Type B pancreatic cell (in vitro differentiated cells): ENCODE measurements at places on chromosomes 11 and 22. TPM values are rescaled to one million over a fixed set of nuclear protein-coding genes. Genes with fewer than 3 reads are reported as not detected.
A peak's percentile ranks its signal among the peaks of the same experiment; 100 is the strongest.

Gene EHF
- 31.5 and 44.8 TPM in 2 replicates for total RNA-seq

GRCh38 chr22:30121960-30122359, 41.7 kb downstream of the HORMAD2 start:
- no peaks in the 10 kb centered on the region for H3K36me3 ChIP-seq
- no peak overlapping the region for H3K4me3 ChIP-seq
- H3K4me1 ChIP-seq, result no peaks in the 10 kb centered on the region
- peaks cover 11% of the 10 kb centered on the region for H3K27me3 ChIP-seq

Gene MUC2
- total RNA-seq, result 1.5 and 2.7 TPM in 2 replicates

DNA sequence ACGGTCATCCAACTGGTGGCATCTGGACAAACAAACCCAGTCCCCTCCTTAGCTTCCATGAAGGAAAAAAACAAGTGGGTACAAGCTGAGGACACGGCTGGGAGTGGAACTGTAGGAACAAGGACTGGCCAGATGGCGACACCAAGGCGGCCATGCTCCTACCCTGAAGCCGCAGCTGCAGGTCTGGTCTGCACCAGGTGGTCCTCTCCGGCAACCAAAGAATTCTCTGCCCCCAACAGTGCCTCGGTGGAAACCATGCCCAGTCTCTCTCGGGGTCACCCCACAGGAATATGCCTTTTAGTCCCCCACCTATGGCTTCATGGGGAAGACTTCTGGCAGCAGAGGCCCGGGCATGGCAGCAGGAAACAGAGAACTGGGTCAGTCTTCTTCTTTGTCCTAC, 22.6 kb downstream of the OVOL1 start:
- H3K27me3 ChIP-seq, result no peaks in the 10 kb centered on the region
- H3K4me1 ChIP-seq, result peaks cover 13% of the 10 kb centered on the region
- no peak for DNase-seq
- H3K4me3 ChIP-seq, result no peak overlapping the region
- no peaks in the 10 kb centered on the region for H3K36me3 ChIP-seq

DNA sequence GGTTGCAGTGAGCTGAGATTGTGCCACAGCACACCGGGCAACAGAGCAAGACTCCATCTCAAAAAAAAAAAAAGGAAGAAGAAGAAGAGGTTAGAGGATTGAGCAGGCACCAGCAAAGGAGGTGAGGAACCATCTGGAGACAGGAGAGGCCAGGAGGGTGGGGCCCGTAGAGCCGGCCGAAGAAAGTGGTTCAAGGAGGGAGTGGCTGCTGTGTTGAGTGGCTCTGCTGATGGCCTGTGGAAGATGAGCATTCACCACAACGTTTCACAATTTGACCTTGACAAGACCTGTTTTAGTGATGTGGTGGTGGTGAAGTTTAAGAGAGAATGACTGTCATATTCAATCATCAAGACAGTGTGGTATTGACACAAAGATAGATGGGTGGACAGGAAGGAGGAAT, 6.8 kb upstream of the CTSD start:
- H3K27ac ChIP-seq, result peak overlapping the region; percentile 65
- H3K4me1 ChIP-seq, result peaks cover 8% of the 10 kb centered on the region
- no peak overlapping the region for H3K4me3 ChIP-seq
- no peak for DNase-seq
- H3K36me3 ChIP-seq, result no peaks in the 10 kb centered on the region

Gene CLDN5
- total RNA-seq, result 1.00 and 2.2 TPM in 2 replicates

Gene GRAMD1B
- 2.6 and 15.2 TPM in 2 replicates for total RNA-seq

GRCh38 chr11:72493426-72494108, 59.2 kb upstream of the CLPB start:
- H3K4me1 ChIP-seq, result no peaks in the 10 kb centered on the region
- no peaks in the 10 kb centered on the region for H3K36me3 ChIP-seq
- H3K27me3 ChIP-seq, result no peaks in the 10 kb centered on the region
- H3K27ac ChIP-seq, result no peak overlapping the region
- DNase-seq, result no peak
- no peak overlapping the region for H3K4me3 ChIP-seq

DNA sequence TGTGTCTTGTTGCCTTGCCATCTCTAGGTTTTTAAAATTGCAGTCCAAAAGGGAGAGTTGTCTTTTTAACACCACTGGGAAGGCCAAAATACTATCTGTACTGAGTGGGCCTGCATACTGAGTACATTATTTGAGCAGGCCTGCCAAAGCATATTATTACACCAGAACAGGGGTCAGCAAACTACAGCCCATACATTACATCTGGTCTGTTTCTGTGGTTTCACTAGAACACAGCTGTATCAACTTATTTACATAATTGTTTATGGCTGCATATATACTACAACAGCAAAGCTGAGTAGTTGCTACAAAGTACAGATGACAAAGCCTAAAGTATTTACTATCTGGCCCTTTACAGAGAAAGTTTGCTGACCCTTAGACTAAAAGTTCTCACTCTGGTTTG, 74.0 kb downstream of the USP35 start:
- H3K27ac ChIP-seq, result no peak overlapping the region
- H3K36me3 ChIP-seq, result peaks cover 4% of the 10 kb centered on the region
- H3K4me3 ChIP-seq, result no peak overlapping the region
- no peak for DNase-seq

DNA sequence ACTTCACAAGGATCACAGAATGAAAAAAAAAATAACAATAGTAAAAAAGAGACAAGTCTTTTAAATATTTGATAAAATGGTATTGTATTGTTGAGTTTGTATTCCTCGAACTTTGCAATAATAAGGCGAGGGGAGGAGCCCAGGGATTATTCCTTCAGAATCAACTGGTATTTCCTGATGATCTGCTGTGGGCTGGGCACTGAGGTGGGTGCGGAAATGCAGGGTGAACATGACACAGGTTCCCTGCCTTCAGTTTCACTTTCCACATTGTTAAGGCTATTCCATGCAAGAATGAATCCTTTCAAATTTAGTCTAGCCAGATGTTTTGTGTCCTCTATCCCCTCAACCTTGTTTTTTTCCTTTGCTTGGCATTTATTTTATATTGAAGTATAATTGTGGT, 2.1 kb upstream of the EIF3M start:
- DNase-seq, result no peak
- H3K36me3 ChIP-seq, result peaks cover 2% of the 10 kb centered on the region
- H3K4me1 ChIP-seq, result peaks cover 20% of the 10 kb centered on the region
- H3K27ac ChIP-seq, result peak overlapping the region; percentile 11
- H3K4me3 ChIP-seq, result no peak overlapping the region
- H3K27me3 ChIP-seq, result peaks cover 2% of the 10 kb centered on the region

DNA sequence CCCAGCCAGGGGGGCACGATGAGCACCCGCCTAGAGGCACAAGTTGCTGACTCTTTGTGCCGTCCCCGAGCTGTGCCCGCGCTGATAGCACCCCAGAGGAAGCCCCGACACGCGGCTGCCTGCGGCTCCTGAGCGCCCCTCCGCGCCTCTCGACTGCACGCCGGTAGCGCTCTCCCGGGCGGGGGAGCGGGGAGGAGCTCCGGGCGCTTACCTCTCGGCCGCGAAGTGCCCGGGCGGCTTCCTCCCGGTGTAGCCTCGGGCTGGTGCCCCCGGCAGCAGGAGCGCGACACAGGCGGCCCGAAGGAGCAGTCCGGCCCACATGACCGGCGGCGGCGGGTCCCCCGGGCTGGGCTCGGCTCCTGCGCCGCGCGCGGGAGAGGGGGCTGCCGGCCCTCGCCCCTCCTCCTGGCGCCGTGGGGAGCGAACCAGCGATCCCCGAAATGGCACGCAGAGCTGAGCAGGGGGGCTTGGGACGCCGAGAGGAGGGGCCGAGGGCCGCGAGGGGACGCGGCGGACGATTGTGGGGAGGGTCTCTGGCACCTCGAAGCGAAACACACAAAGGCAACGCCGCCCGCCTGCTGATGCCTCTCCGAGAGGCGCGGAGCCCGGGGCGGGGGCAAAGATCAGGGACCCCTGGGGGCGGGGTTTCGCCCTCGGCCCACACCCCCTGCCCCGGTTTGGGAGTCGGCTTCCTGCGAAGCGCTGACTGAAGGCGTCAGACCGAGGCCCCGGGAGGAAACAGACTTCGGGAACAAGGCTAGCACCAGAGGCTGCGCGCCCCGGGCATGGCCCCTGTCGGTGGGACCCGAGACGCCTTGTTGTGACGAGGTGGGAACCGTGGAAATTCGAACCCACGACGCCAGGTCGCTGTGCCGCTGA, at the start of gene VWCE:
Gene VWCE, minus strand, starts transcription at position 600 of the 879 bp plus-strand sequence. Its CDS starts 279 bp downstream, at position 321.
- H3K27me3 ChIP-seq, result peaks cover 17% of the 10 kb centered on the region
- H3K4me1 ChIP-seq, result peaks cover 24% of the 10 kb centered on the region
- peak within 1 kb of the TSS; percentile 90 for H3K4me3 ChIP-seq

Gene PKP3
- total RNA-seq, result 51.6 and 156 TPM in 2 replicates

DNA sequence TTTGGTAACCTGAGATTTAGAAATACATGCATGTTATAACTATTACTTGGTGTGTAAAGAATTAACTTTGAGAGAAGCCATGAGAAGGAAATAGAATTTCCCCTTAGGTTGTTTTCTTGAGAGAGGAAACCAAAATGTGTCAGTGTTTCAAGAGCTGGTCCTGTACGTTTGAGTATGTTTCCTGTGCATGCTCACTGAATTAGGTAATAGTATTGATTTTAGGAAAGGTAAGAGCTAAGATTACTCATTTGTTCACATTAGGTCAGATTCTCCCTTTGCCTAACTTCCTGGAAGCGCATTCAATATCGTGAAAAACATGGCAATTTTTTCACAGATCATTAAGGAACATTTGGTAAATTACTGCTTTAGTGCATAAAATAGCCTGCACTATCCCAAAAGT, 49.3 kb upstream of the RDX start:
- H3K4me3 ChIP-seq, result no peak overlapping the region
- no peak for DNase-seq
- no peaks in the 10 kb centered on the region for H3K4me1 ChIP-seq
- no peaks in the 10 kb centered on the region for H3K27me3 ChIP-seq
- no peaks in the 10 kb centered on the region for H3K36me3 ChIP-seq

- H3K36me3 ChIP-seq, result peaks cover 24% of the 10 kb centered on the region
- no peak overlapping the region for H3K27ac ChIP-seq
- DNase-seq, result no peak
- peak overlapping the region; percentile 7 for H3K4me3 ChIP-seq
Measured at GRCh38 chr11:32610797-32611352, 27.2 kb downstream of the EIF3M start.

- DNase-seq, result no peak
- H3K36me3 ChIP-seq, result peaks cover 22% of the 10 kb centered on the region
- peak overlapping the region; percentile 32 for H3K27ac ChIP-seq
- H3K4me1 ChIP-seq, result peaks cover 27% of the 10 kb centered on the region
Measured at GRCh38 chr11:113314065-113314388, 356 bp upstream of the TTC12 start.

GRCh38 chr22:32796865-32797573, 4.5 kb upstream of the TIMP3 start:
- H3K4me3 ChIP-seq, result no peak overlapping the region
- peaks cover 7% of the 10 kb centered on the region for H3K27me3 ChIP-seq
- no peak overlapping the region for H3K27ac ChIP-seq
- peaks cover 27% of the 10 kb centered on the region for H3K4me1 ChIP-seq

DNA sequence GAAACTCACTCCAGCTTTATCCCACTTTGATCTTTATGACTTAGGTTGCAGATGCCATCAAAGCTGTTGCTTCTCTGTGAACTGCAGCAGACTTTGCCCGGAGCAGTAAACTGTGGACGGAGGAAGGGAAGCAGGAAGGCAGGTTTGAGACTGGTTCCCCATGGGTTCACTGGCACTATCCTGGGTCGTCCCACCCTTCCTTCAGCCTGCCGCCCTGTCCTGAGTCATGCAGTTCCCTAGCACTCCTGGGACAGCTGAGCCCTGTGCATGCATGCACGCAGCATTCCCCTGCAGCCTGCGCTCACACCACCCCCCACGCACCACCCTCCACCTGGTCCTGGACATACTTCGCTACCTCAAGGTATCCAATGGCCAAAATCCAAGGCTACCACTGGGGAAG, 23.5 kb upstream of the P2RY2 start:
- peak overlapping the region; percentile 97 for H3K27ac ChIP-seq
- H3K4me3 ChIP-seq, result peak overlapping the region; percentile 47
- H3K36me3 ChIP-seq, result no peaks in the 10 kb centered on the region

DNA sequence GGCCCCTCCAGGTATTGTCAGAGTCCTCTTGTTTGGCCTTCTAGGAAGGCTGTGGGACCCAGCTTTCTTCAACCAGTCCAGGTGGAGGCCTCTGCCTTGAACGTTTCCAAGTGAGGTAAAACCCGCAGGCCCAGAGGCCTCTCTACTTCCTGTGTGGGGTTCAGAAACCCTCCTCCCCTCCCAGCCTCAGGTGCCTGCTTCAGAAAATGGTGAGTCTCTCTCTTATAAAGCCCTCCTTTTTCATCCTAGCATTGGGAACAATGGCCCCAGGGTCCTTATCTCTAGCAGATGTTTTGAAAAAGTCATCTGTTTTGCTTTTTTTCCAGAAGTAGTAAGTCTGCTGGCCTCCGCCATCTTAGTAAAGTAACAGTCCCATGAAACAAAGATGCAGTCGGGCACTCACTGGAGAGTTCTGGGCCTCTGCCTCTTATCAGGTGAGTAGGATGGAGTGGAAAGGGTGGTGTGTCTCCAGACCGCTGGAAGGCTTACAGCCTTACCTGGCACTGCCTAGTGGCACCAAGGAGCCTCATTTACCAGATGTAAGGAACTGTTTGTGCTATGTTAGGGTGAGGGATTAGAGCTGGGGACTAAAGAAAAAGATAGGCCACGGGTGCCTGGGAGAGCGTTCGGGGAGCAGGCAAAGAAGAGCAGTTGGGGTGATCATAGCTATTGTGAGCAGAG, at the start of gene CD3E:
Gene CD3E, plus strand, starts transcription at position 163 of the 681 bp plus-strand sequence. Its CDS starts 223 bp downstream, at position 386.
- H3K36me3 ChIP-seq, result no peaks in the 10 kb centered on the region
- H3K4me3 ChIP-seq, result no peak within 1 kb of the TSS
- DNase-seq, result no peak
- no peaks in the 10 kb centered on the region for H3K4me1 ChIP-seq
- H3K27ac ChIP-seq, result no peak within 1 kb of the TSS

- DNase-seq, result peak; percentile 82
- H3K4me3 ChIP-seq, result peak overlapping the region; percentile 87
- H3K27ac ChIP-seq, result peak overlapping the region; percentile 90
- H3K36me3 ChIP-seq, result no peaks in the 10 kb centered on the region
Measured at GRCh38 chr22:30287648-30288418, 1.5 kb downstream of the CASTOR1 start.

- no peak overlapping the region for H3K27ac ChIP-seq
- H3K27me3 ChIP-seq, result peaks cover 44% of the 10 kb centered on the region
- no peak for DNase-seq
- H3K36me3 ChIP-seq, result no peaks in the 10 kb centered on the region
Measured at GRCh38 chr11:44427432-44427831, 117.5 kb upstream of the ALX4 start.

Gene BTG4
- total RNA-seq, result not detected in 2 replicates

Gene AASDHPPT
- total RNA-seq, result 46.0 and 54.0 TPM in 2 replicates

- peaks cover 40% of the 10 kb centered on the region for H3K4me1 ChIP-seq
- no peak overlapping the region for H3K4me3 ChIP-seq
- H3K27ac ChIP-seq, result no peak overlapping the region
- no peak for DNase-seq
- H3K36me3 ChIP-seq, result peaks cover 12% of the 10 kb centered on the region
Measured at GRCh38 chr11:115170133-115170815, 333.9 kb downstream of the CADM1 start.

Gene IGF2
- 2,350 and 3,865 TPM in 2 replicates for total RNA-seq
